ENCODE measurements at places on chromosomes 7 and 10.

DNA sequence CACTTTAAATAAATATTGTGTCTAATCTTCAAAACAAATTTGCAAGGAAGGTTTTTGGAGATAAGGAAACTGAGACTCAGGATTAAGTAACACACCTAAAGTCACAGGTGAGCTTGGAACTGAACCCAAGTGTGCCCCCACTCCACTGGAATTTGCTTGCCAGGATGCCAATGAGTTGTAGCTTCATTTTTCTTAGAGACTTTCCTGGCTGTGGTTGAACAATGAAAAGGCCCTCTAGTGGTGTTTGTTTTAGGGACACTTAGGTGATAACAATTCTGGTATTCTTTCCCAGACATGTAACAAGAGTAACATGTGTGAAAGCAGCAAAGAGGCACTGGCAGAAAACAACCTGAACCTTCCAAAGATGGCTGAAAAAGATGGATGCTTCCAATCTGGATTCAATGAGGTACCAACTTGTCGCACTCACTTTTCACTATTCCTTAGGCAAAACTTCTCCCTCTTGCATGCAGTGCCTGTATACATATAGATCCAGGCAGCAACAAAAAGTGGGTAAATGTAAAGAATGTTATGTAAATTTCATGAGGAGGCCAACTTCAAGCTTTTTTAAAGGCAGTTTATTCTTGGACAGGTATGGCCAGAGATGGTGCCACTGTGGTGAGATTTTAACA, 1.5 kb downstream of the IL6 start:
- DNase-seq, result no peak

DNA sequence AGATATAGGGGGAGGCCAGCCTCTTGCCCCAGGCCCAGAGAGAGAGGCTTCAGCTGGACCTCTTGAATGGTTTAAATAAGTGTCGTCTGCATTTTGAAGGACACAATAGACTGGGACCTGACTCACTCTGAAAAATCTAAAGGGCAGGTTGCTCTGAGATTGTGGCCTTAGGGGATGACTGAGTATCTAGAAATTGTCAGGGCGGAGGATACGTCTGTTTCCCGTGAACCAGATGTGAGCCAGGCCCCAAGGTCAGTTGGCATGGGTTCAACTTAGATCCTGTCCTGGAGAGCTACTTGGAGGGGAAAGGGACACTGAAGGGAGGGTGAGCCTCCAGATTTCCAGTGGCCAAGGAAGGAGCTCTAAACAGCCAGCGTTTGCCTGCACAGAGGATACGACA, 110.2 kb downstream of the CHN2 start:
- no peak for DNase-seq

GRCh38 chr10:128369101-128369650, 243.0 kb upstream of the MKI67 start:
- no peak for DNase-seq

GRCh38 chr7:106783286-106783685, 81.8 kb upstream of the PIK3CG start:
- DNase-seq, result no peak

- no peak for DNase-seq
Observed at GRCh38 chr7:31734456-31734855, 47.4 kb downstream of the PPP1R17 start.

DNA sequence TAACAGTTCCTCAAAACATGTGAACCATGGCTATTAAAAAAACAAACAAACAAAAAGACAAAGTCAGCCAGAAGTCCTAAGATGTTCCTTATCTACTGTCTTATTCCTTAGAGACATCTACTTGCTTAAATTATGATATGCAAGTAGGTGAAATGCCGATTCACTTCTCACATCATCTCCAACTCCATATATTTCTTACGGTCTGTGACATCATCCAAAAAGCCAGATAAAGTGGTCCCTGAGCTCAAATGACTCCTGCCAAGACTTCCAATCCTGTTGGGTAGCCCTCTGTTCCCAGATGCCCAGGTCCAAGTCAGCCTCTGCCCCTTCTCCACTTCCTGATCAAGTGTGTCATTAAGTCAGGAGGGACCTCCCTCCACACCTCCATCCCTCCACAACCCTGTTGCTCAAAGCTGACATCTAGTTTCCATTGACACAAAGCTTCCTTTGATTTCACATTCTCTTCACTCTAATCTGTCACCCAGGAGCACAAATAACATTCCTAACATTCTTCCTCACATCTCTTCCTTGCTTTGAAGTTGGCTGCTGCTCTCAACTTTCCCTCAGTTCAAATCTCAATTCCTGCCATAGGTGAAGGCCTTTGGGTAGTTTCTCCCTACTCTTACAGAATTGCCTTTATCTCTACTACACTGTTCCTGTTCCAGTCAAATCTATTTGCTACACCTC, 56.1 kb upstream of the PDLIM1 start:
- DNase-seq, result no peak

DNA sequence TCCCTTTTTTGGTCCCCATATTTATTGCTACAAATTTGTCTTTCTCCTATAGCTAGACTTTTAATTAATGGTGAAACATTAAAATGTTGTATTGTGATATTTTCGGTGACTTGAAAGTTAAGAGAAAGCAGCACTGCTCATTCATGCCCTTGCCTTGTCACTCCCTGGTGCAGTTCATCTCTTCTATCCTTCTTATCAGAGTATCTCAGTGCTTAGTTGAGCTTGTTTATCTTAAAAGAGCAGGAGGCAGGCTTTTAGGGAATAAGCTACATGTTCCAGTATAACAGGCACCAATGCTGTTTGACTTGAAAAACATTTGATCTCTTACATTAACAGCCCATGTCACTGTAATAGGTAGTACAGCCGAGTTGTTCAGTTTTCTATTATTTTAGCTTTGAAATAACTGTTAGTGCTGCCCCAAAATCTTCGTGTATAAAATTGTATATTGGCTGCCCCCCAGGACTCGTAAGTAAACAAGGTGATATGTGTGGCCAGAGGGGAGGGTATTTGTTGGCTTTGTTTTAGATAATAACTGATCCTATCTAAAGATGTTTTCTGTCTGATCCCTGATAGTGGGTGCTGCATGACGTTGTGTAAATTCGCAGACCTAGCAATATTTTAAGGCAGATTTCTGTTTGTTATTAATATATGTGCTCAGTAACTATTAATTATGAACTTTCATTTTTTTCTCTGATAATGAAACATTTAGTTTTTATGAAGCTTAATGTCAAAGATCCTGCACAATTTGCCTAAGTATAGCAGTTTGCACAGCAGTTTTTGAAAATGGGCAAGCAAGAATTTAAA, 96.5 kb downstream of the BTRC start:
- DNase-seq, result no peak

GRCh38 chr7:1872191-1873069, 202.4 kb downstream of the ELFN1 start:
- no peak for DNase-seq

- no peak for DNase-seq
Observed at GRCh38 chr10:3822541-3823330, 37.7 kb upstream of the KLF6 start.

GRCh38 chr7:50610521-50611277, 45.5 kb upstream of the DDC start:
- DNase-seq, result no peak

DNA sequence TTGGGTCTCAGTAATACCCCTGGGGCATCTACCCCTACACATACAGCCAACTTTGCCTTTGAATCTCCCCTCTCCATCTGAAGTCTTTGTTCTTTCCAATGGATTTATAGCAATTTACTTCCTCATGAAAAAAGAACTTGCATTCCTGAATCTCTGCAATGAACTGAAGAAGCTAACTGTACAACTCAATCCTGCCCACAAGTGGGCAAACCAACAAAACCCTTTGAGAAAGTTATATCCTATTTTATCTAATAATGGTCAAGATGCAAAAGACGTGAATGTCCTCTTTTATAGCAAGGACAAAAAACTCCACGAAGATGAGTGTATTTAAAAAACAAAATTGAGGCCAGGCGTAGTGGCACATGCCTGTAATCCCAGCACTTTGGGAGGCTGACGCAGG, 991.3 kb downstream of the LRMDA start:
- DNase-seq, result no peak

- DNase-seq, result no peak
Observed at GRCh38 chr7:1455241-1455939, 3.9 kb downstream of the MICALL2 start.

GRCh38 chr10:62831346-62831745, 15.2 kb upstream of the EGR2 start:
- DNase-seq, result no peak

Data from smooth muscle cell of the brain vasculature (primary cell).